HFFc6 (cell line): ENCODE measurements at places on chromosomes 7 and 10.

GRCh38 chr7:20354610-20355528 is 24.2 kb downstream of the ITGB8 start:
- DNase-seq = no peak

GRCh38 chr7:80499350-80499953 is 12.4 kb downstream of the GNAT3 start:
- peak; percentile 97 for DNase-seq

- DNase-seq = no peak
Observed at GRCh38 chr7:106282852-106283251, 1.9 kb downstream of the NAMPT start.

DNA sequence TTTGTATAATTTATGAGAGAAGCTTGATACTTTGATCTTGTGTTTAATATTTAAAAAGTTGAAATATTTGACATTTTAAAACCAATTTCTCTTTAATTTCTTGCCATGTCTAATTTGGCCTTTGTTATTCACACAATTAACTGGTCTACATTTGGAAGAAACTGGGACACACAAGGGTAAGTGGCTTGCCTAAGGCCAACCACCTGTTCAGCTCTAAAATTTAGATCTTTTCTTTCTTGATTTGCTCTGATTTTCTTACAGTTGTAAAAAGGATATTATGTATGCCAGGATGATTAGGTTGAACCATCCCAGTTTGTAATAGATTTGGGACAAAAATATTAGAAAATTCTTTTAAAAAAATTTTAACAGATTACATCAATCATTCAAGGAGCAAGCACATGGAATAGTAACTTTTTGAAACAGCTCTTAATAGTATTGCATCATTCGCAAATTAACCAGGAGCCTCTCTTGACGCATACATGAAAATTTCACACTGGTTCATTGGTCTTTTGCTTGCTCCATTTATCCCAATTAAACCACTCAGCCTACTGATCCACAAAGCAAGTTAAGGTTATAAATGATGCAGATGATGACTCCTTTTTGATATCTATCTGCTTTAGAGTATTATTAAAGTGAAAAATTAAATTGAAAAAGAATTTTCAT is 222.4 kb upstream of the SLC26A5 start:
- DNase-seq = no peak

GRCh38 chr10:132514821-132515520 is 22.6 kb upstream of the INPP5A start:
- DNase-seq = no peak
